Large intestine (tissue), 12 donors: ENCODE measurements at places on chromosomes 12 and 14. TPM values are rescaled to one million over a fixed set of nuclear protein-coding genes. Genes with fewer than 3 reads are reported as not detected.
A peak's percentile ranks its signal among the peaks of the same experiment; 100 is the strongest.

The AP4S1 gene
- 11.0 TPM for polyA plus RNA-seq

The ANKRD52 gene
- polyA plus RNA-seq, result 25.1 TPM

The SCN8A gene
- 1.4 TPM for polyA plus RNA-seq

The DGLUCY gene
- 78.4 TPM for polyA plus RNA-seq

DNA sequence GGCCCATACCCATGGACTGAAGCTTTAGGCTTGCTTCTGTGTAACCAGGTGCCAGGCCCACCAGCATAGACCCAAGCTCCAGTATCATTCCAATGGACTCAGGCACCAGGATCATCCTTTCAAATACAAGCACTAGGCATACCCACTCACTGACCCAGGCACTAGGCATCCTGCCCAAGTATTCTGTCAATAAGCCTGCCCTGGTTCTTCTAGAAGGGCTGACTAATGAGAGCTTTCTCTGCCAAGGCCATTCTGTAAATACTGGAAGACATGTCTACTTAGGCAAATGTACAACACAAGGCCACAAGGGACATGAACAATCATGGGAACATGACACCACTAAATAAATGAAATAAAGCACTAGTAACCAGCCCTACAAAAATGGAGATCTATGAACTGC lies 352.2 kb downstream of the FSCB start:
- no peaks in the 10 kb centered on the region for H3K36me3 ChIP-seq
- no peaks in the 10 kb centered on the region for H3K27me3 ChIP-seq
- H3K27ac ChIP-seq, result no peak overlapping the region

DNA sequence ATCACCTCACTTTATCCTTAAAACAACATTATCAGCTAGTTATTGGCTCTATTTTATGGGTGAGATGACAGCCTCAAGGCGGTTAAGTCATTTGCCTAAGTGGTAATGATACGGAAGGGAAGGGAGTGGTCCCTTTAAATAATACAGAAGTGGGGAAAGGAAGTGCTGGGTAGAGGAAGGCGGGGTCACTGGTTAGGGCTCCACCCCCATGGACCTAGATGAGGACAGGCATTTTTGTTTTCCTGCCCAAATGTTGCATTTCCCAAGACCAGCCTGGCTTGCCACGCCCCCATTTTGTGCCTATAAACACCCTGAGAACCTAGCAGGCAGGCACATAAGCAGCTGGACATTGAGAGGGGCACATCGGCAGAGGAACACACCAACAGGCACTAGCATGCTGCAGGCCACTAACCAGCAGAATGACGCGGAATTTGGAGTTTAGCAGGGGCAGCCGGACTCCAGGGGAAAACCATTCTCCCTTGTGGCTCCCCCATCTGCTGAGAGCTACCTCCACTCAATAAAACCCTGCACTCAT lies 100.9 kb downstream of the EPS8 start:
- H3K36me3 ChIP-seq, result no peaks in the 10 kb centered on the region
- H3K27me3 ChIP-seq, result no peaks in the 10 kb centered on the region
- DNase-seq, result no peak
- no peak overlapping the region for H3K4me3 ChIP-seq
- peak overlapping the region; percentile 90 for H3K27ac ChIP-seq

GRCh38 chr14:59711080-59711479 lies 134.5 kb upstream of the CCDC175 start:
- H3K27ac ChIP-seq, result peak overlapping the region; percentile 50
- peak; percentile 85 for DNase-seq
- no peaks in the 10 kb centered on the region for H3K36me3 ChIP-seq
- H3K4me1 ChIP-seq, result peaks cover 9% of the 10 kb centered on the region
- no peaks in the 10 kb centered on the region for H3K27me3 ChIP-seq

DNA sequence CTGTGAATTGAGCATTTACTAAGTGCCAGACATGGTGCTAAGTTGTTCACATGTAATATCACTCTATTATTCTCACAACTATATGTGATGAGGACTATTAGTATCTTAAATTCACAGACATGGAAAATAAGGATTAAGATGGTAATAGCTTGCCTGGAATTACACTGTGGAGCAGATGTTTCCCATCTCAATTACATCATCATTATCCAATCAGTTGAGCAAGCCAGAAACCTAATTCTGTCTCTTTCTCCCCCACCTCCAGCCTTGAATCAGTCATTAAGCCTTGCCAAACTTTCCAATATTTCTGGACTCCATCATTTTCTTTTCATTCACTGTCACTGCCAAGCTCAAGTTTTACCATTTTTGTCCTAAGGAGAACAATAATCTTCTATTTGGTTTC lies 287.8 kb upstream of the KITLG start:
- H3K4me3 ChIP-seq, result no peak overlapping the region
- H3K27me3 ChIP-seq, result no peaks in the 10 kb centered on the region
- no peaks in the 10 kb centered on the region for H3K4me1 ChIP-seq
- no peaks in the 10 kb centered on the region for H3K36me3 ChIP-seq

GRCh38 chr12:108201808-108202207 lies 72.7 kb downstream of the WSCD2 start:
- H3K4me3 ChIP-seq, result no peak overlapping the region
- no peaks in the 10 kb centered on the region for H3K36me3 ChIP-seq
- no peak overlapping the region for H3K27ac ChIP-seq
- no peaks in the 10 kb centered on the region for H3K27me3 ChIP-seq

- H3K36me3 ChIP-seq, result no peaks in the 10 kb centered on the region
- DNase-seq, result peak; percentile 14
- H3K27ac ChIP-seq, result no peak overlapping the region
- no peaks in the 10 kb centered on the region for H3K4me1 ChIP-seq
- no peak overlapping the region for H3K4me3 ChIP-seq
Measured at GRCh38 chr12:120620624-120621023, 19.8 kb upstream of the CABP1 start.

DNA sequence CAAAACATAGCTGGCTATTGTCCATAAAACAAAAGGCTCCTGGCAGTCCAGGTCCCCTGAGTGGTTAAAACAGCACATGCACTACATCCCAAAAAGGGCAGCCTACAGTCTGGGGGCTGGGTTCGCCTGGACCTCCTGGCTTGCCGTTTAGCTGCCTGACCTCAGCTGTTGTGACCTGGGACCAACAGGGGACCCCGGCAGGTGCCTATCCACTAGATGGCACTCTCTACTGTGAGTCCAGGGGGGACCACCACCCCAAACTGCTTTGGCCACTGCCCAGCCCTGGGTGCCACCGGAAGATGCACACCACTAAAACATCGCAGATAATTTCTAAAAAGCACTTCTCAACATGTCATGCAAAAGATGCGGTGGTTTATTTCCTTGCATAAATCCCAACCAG lies 2.9 kb upstream of the RTL1 start:
- H3K27me3 ChIP-seq, result peaks cover 54% of the 10 kb centered on the region
- no peaks in the 10 kb centered on the region for H3K36me3 ChIP-seq
- H3K27ac ChIP-seq, result no peak overlapping the region
- no peak for DNase-seq
